ENCODE measurements at places on chromosomes 2 and 18.

DNA sequence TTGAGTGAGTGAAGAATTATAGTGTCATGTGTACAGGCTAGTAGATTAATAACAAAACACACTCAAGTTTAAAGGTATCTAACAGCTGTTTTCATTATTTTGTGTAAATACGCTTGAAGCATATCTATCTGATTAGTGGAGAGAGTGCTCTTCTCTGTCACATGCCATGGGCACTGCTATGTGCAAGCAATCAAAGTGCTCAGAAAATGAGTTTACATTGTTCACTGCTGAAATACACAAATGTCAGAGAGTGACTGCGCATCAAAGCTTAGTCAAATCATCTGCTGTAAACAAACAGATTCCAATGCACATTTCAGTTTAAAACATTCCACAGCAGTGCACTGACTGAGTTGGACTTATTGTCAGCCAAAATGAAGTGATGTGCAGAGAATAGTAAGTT, 423.4 kb downstream of the ZEB2 start:
- no peak for DNase-seq

- DNase-seq, result no peak
Measured at GRCh38 chr2:69166812-69167468, 154.0 kb downstream of the ANTXR1 start.

- DNase-seq, result no peak
Measured at GRCh38 chr18:49274188-49274714, 186.2 kb downstream of the DYM start.

- DNase-seq, result no peak
Measured at GRCh38 chr2:236825989-236826510, 256.4 kb downstream of the ACKR3 start.

DNA sequence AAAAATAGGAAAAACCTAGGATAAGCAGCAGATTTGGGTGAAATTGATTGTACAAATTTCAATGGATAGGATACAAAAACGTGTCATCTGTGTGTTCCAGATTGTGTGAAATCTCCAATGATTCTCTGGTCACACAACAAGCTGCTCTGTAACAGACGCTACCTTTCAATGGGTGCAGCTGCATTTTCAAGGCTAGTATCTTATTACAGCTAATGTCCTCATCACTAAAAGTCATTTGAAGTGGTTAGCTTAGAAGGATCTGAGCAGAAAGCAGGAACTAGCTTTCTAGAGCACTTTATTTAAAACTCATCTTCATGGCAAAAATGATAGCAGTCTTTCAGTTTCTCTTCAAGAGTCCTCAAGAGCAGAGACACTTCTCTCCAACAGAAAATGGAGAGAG, 364.6 kb downstream of the LRP1B start:
- DNase-seq, result no peak

DNA sequence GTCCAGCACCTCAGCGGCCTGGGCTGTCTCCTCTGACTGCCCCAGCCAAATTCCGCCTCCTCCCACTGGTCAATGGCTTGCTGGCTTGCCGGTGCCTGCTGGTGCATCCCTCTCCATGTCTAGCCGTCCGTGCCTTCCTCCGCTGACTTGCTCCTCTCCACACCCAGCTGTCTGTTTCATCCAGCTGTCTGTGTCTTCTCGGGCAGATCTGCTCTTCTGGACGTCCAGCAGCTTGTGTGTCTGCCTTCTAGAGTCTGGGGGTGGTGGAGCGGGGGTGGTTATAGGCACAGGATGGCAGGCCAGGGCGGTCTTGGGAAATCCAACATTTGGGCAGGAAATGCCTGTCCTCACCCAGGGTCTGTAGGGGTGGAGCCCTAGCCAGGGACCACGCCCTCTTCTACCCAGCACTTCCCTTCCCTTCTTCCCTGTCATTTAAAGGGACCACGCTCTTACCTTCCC, 369.2 kb downstream of the GALNT13 start:
- no peak for DNase-seq

DNA sequence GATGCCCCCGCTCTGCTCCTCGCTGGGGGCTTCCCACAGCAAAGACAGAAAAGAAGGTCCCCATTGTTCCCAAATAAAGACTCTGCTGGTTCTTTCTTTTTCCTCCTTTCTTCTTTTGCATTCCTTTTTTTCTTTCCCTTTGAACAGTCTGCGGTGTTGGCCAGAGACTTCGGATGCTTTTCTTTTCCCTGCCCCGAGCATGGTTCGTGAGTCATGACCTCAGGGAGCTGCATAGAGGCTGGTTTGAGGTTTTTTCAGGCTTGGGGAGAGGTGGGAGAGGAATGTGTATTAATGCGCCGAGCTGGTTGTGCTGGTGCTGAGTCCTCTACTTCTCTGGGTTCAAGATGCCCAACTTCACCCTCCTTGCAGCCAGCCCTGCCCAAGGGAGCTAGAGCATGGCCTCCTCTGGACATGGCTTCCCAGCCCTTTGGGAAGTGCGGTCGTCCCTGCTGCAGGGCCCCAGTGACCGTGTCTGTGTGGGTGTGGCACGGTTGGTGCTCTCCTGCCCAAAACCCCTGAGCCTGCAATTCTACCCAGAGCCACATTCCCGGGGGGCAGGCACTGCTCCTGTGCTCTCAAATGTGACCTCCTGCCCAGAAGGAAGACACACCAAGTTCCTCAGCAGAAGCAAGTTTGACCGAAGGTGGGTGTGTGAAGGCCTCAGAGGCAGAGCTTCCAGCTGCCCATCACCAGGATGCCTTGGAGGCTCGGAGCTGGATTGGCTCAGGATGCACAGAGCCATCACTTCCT, 9.0 kb upstream of the ARHGEF4 start:
- DNase-seq, result no peak

DNA sequence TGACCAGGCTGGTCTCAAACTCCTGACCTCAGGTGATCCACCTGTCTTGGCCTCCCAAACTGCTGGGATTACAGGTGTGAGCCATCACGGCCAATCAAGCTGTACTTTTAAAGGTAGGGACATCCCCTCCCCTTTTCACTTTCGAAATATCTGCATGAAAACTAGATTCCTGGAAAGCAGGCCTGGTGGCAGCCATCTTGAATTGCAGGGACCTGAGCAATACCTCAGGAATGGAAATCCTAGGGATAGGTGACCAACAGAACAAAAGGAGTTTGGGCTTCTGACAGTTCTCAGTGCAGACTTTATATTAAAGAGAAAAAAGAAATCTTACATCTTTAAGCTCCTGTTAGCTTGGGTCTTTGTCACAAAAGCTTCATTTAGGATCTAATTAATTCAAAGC, 62.6 kb downstream of the KLF7 start:
- no peak for DNase-seq

GRCh38 chr2:70069049-70069448, 18.2 kb upstream of the PCBP1 start:
- DNase-seq, result peak; percentile 76

DNA sequence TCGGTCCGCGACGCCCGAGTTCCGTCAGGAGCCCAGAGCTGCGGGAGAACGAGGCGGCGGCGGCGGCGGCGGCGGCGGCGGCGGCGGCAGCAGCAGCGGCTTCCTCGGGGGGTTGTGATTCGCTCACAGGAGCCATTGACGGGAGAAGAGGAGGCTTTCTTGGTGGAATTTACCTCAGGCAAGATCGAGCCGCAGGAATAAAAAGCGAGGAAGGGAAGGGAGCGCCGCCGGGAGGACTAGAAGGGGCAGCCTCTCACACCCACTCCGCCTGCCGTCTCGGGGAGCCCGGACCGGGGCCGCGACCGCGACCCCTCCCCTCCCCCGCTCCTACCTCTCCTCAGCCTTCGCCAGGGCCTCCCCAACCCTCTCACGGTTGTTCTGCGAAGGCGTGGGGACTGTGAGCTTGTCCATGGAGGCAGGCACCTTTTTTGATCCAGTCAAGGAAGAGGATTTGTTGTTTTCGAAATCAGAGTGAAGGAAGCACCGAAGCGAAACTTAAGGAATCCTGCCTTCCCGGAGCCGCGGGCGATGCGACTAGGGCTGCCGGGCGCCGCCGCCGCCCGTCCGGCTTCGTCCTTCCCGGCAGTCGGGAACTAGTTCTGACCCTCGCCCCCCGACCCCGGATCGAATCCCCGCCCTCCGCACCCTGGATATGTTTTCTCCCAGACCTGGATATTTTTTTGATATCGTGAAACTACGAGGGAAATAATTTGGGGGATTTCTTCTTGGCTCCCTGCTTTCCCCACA, 506 bp downstream of the BMPR2 start:
- peak; percentile 67 for DNase-seq

GRCh38 chr2:196079052-196079451, 10.4 kb upstream of the DNAH7 start:
- DNase-seq, result no peak

DNA sequence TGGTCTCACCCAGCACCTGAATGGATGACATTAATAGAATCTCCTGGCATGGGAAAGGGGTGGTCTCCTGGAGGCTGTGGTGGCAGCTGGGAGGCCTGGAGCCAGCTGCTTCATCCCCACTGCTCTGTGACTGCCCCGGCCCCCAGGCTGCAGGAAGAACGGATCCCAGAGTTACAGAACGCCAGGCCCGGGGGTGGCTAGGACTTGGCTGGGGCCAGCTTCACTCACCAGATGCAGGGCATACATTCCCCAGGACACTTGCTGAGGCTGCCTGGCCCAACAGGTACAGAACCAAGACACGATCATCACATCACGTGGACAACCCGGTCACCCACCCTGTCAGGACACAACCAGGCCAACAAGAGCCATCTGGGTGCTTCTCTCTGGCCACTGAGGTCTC, 178.6 kb upstream of the SALL3 start:
- DNase-seq, result no peak

DNA sequence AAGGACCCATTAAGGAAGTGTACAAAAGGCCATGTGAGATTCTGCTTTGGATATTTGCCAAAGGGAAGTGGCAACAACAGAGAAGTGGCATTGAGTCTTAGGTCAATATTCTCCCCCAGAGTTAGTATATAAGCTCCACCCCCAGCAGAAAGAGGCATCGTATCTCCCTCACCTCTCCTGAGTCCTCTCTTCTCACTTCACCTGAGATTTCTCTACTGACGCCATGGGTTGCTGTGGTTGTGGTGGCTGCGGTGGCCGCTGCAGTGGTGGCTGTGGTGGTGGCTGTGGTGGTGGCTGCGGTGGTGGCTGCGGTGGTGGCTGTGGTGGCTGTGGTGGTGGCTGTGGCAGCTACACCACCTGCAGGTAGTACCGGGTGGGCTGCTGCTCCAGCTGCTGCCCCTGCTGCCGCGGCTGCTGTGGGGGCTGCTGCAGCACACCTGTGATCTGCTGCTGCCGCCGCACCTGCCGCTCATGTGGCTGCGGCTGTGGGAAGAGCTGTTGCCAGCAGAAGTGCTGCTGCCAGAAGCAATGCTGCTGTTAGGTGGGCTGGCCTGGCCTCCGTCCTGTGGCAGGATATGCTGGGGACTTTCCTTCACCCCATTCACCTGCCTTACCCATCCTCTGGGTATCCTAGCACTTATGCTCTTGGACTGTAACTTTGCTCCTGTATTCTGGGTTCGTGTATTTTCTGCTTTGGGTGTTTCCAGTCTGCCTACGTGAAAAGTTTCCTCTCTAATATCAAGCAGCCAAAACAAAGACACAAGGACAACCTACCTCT, 5.9 kb downstream of the SCYGR3 start:
- DNase-seq, result no peak

DNA sequence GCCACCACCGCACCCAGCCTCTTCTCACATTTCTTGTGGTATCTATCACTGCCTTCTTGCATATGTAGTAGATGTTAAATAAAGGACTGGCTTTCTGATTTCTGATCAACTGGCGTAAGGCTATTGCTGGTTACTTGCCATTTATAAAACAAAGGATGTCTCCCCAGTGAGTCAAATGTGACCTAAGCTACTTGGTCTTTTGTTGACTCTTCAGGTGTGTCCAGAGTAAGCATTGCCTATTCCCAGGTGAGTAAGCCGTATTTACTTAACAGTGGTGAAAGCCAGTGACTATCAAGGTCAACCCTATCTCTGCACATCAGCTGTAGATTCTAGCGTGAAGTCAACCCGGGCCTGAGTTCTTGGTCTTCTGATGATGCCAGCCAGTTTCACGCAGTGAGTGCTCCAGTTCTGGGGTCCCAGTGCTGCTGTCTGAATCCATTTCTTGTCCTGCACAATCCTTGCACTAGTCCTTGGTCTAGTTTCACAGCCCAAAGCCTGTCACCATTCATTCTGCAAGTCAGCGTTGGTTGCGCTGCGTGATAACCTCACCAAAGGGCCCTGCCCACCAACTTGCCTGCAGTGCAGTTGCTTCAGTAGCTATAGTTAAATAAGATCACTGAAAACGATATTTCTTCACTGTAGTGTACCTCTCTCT, 120.2 kb downstream of the GBX2 start:
- no peak for DNase-seq

GRCh38 chr2:62736899-62737559, 31.5 kb downstream of the EHBP1 start:
- no peak for DNase-seq

- no peak for DNase-seq
Measured at GRCh38 chr2:239263669-239264491, 136.9 kb downstream of the HDAC4 start.

Measured in naive thymus-derived CD8-positive, alpha-beta T cell (primary cell).